ENCODE measurements at places on chromosomes 2 and 18.

- no peak for DNase-seq
These were observed 71.3 kb downstream of the VWA3B start for GRCh38 chr2:98158305-98158704.

DNA sequence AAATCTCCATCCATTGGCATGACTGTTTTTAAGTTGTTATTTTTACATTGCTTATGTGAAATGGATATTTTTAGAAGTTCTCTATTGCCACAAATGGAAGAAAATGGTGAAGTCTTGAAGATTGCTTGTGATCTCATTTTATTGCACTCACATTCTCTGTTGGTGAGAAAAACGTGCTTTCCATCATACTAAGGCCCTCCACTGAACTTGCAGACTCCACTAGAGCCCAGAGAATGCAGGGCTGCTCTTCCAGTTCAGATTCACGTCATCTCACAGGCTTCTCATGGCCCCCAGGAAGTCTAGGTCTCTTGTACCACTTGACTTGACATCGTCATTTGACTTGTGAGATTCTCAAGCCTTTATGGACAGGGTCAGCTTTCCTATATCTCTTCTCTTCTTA, 254.8 kb upstream of the COPS8 start:
- no peak for DNase-seq

- no peak for DNase-seq
These were observed 76.9 kb downstream of the AAK1 start for GRCh38 chr2:69566669-69567068.

DNA sequence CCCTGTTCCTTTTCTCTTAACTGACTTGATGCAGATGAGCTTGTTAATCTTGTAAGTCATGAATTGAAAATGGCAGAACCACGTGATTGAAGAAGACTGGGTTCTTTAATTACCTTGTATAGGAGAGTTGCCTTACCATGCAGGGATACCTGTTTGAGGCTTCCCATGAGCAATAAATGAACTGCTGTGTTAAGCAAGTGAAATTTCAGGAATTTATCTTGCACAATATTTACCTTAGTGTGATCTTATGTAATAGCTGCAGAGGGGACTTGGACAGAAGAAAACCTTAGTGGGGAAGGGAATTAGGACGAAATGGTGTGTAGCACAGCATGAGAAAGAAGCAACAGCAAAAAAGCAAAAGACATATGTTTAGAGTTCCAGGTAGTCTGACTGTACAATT, 384.0 kb upstream of the TMEFF2 start:
- no peak for DNase-seq

GRCh38 chr2:8122520-8122919, 559.3 kb upstream of the ID2 start:
- no peak for DNase-seq

- DNase-seq: no peak
These were observed 54.8 kb downstream of the ZNF407 start for GRCh38 chr18:74652392-74652988.

DNA sequence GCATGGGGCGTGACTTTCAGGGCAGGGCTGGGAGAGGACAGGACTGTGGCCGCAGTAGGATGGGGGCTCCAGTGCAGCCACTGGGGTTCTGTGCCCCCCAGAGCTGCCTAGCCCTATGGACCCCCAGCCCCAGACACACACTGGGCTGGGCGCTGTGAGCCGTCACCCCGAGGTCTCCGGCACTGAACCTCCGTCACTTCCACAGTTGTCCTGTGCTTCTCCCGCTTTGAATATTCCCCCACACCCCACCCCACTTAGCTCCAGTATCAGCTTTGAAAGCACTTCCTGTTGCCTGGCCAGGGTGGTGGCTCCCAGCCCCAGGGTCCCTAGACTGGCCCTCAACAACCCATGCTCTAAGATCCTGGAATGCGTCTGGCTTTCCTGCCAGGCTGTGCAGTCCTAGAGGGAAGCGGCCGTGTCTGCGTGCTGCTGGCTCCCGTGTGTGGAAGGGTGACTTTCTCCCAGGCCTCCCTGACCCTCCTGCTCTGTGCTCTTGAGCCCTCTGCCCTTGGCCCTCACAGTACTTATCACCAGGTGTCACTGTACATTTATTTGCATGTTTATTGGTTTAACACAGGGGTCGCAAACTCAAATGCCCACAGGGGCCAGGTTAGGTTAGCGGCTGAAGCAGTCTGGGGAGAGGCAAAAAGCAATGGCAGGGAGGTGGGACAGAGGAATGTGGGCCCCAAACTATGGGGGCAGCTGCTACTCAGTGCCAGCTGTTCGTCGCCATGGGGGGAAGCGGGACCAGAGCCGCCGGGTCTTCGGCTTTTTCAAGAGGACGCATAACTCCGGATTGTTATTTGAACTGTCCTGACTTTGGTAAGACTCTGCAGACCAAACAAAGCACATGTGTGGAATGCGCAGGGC, 9.9 kb downstream of the OBSL1 start:
- DNase-seq: no peak

DNA sequence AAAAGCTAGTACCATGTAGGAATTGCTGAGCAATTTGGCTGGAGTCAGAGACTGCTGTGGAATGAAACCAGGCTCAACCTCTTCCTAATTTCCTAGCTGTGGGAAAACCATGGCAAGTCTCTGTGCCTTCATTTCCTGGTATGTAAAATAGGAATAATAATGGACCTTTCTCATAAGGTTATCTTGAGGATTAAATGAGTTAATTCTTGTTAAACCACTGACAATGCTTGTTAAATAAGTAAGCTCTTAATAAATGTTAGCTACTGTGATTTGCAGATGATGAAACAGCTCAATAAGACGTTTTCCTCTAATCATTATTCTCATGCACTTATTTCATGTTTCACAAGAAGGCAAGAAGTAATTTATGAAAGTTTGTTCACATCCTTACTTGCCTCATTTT, 346.7 kb downstream of the RND3 start:
- DNase-seq: no peak

DNA sequence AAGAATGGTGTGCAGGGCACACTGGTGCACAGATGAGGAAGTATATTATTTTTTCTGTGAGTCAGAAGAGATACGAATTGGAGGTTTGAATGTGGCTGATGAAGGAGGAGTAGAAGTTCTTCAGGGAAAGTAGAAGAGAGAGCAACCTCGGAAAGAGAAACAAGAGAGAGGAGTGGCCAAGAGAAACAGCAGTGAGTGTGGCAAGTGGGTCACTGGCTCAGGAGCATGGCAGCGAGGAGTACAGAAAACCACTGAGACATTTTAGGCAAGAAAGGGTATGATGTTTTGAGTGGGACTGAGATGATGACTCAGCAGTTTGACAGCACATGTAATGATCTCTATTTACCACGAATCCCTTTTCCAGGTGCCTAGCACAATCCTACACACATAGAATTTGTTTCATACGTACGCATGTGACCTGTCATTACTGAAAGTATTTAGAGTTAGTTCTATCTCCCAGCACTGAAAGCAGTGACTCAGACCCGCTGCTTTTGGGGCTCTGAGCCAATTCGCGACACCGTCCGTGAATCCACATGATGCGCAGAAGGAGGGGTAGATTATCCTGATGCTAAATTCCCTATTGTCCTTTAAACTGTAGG, 915.4 kb downstream of the DCDC2C start:
- no peak for DNase-seq

GRCh38 chr2:234249873-234250272, 199.4 kb downstream of the SPP2 start:
- no peak for DNase-seq

- no peak for DNase-seq
These were observed 567.2 kb downstream of the TMX3 start for GRCh38 chr18:68147728-68148127.

DNA sequence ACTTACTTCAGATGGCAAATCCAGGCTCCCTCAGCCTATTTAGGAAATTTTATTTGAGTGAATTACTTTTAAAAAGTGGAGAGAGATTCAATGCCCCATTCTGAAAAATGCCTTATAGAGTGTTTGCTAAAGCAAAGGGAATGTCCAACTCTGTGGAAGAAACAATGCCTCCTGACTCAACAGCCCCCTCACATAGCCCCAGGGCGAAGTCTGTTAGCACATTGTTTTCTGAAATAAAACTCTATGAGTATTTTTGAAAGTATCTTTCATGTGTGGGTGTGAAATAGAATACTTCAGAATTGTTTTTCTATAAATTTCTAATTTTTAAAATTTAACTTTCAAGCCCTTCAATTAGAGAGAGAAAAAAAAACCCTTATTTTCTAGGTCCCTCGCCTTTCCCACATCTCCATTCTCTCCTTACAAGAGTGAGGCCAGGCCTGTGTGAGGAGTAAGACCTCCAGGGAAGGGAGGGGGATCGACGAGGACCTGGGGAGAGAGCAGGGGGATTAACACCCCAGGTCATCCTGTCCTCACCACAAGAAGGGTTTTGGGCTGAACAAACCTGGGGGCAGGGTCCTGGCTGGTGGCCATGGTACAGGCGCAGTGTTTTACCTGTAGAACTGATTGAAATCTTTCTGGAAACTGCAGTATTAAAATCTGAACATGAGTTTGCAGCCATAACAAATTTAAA, 141.4 kb downstream of the SNTG2 start:
- no peak for DNase-seq

DNA sequence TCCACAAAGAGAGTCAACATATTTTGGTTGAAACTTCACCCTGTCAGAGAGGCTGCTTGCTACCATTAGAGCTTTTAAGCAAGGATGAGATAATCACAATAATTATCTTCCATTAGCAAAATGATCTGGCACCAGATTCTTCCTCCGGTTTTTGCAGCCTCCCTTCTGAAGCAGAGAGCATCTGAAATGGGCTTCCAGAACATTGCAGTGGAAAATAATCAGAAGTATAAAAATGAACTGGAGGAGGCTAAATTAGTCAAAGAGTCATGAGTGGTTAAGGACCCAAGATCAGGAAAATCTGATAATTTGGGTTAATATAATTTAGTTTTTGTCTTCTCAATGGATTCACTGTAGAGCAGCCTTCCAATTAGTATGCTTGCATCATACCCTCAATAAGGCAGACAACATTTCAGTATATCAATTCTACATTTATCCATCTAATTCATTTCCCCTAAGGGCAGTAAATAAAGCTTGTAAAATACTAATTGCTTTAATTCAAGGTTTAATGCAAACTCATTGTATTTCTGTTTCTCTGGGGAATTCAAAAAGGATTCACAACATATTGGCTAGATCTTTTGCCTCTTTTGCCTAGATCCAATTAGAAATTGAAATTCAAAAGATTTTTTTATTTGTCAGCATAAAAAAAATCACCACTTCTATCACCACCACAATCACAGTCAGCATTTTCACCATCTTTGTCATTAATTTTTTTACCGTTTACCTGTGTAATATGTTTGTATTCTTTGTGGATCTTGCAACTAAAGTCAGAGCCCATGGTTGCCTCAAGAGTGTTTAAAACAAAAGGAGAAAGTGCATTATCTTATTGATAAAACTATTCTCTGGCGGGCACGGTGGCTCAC, 537.2 kb upstream of the DCC start:
- no peak for DNase-seq

DNA sequence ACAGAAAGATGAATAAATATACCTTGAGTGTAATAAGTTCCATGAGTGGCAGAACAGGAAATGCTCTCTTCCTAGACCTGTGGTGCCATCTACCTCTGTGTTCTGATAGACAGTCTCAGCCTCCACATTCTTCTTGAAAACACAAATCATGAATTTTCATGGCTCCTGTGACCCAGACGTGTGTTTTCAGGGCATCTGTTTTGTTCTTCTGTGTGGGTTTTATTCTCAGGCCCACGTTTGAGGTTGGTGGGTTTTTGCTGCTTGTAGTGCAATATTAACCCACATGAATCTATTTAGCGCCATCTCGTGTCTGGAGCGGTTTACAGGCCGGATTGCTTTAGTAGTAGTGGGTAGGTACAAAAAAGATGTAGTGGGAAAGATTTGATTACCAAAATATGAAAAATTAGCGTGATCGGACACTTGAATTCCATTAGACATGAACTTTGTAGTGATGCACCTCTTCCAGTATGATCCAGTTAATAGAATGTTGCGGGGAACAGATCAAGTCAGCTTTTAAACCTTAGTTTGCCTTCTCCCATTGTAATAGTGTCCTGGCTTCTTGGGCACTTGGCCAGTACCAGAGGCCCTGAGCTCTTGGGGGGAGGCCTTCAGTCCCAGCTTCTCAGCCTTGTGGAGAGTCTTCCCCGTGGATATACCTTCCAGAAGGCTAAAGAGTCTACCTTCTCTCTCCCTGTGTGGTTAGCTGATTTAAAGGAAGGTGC, 256.5 kb downstream of the TPGS2 start:
- no peak for DNase-seq

GRCh38 chr2:241061275-241061674, 40.8 kb downstream of the MTERF4 start:
- no peak for DNase-seq

- DNase-seq: no peak
These were observed 60.1 kb downstream of the NEDD4L start for GRCh38 chr18:58104096-58104495.

DNA sequence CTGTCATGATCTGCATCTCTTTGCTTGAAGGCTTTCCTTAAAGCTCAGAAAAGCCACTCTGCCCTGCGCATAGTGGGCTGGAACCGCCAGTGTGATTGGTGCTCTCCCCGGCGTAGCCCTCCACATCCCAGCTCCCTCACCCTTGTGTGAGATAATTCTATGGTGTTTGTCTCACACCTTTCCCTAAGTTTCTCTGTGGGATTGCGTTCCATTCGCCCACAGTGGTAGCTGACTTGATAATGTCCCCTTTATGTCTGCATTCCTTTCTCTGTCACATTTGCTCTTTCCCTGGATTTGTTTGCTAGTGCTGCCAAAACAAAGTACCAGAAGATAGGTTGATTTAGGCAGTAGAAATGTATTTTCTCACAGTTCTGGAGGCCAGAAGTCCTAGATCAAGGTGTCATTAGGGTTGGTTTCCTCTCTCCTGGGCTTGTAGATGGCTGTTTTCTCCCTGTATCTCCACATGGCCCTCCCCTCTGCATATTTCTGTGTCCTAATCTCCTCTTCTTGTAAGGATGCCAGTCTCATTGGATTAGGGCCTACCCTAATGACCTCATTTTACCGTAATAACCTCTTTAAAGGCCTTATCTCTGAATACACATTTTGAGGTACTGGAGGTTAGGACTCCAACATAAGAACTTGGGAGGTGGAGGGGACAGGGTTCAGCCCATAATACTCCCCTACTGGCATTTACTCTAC, 7.4 kb upstream of the TMEM87B start:
- no peak for DNase-seq

Data from activated CD8-positive, alpha-beta memory T cell treated with anti-CD3 and anti-CD28 coated beads for 1 hour (primary cell).